ENCODE measurements at places on chromosomes 3 and 15.

GRCh38 chr3:106185949-106186348 lies 317.1 kb upstream of the CBLB start:
- no peak for DNase-seq

DNA sequence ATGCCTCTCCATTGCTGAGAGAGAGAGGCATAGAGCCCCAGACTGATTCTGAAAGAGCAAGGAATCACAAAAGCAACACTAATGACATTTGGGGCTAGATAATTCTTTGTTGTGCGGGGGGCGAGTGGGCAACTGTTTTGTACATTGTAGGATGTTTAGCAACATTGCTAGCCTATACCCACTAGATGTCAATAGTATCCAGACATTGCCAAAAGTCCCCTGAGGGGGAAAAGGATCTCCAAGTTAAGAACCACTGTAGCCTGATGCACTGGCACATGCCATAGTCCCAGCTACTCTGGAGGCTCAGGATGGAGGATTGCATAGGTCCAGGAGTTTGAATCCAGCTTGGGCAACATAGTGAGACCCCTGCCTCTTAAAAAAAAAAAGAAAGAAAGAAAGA lies 22.8 kb upstream of the GOLM2 start:
- DNase-seq, result peak; percentile 17

GRCh38 chr3:162213956-162214355 lies 717.3 kb downstream of the OTOL1 start:
- no peak for DNase-seq

GRCh38 chr3:104553121-104553520 lies 813.6 kb upstream of the ALCAM start:
- DNase-seq, result no peak

Data from fibroblast of skin of scalp (primary cell).